ENCODE measurements at places on chromosomes 2 and 18.
A peak's percentile ranks its signal among the peaks of the same experiment; 100 is the strongest.

GRCh38 chr2:218010984-218011652 lies 8.3 kb upstream of the TNS1 start:
- no peak for DNase-seq

GRCh38 chr18:49021433-49022129 lies 70.8 kb upstream of the SMAD7 start:
- DNase-seq: peak; percentile 97

DNA sequence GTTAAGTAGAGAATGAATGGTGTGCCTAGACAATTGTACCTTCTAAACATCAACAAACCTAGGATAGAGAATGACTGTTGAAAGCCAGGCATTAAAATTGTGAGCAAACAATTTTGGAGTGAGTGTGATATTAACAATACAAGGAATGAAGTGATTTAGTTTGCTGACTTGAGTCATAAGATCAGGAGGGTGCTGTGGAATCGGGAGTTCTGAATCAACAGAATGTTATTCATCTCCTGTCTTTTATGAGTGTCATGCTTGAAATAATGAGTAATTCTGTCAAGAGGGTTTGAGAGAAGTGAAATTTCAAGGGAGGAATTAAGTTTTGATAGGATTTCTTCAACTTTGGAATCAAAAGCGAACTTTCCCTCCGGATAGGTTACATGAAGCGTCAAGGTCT lies 214.4 kb upstream of the DSEL start:
- DNase-seq: no peak

- DNase-seq: no peak
These were observed 173.3 kb upstream of the PIEZO2 start for GRCh38 chr18:11322716-11323115.

DNA sequence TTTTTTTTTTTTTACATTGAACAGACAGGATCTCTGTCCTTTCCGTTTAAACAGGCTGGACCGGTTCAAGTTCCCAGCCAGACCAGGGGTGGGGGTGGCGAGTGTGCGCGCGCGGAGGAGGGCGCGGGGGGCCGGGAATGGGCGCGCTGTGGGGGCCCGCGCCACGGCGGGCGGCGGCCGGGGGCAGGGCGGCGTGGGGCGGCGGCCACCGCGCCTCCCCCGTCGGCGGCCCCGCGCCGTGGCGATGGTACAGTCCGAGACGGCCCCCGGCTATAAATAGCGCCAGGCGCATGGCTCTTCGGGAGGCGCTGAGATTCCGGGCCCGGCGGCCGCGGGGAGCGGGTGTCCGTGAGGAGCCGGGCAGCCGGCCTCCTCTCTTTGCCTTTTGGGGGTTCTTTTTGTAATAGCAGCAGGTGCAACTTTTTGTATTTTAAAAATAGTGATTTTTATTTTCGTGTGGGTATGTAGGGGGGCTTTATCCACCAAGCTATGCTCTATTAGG lies 430 bp upstream of the CELF4 start:
- peak; percentile 61 for DNase-seq

DNA sequence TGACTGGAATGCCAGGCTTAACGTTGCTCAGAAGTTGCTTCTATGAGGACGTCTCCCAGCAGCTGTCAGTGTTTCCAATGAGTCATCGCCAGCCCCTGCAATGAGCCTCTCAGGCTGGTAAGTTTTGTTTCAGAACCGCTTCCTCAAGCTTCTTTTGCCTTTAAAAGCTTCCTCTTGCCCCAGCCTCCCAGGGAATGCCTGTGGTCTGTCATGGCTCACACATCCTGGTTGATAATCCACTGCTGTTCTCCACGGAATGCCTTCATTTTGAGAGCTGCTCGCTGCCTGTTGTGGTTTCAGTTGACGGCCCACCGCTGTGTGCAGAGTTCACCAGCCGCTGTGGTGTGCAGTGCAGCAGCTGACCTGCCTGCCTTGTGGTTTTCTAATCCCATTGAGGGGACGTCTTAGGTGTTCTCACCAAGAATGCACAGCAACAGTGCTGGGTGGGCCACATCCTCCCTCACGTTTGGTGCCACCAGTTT lies 96.4 kb downstream of the RTP5 start:
- DNase-seq: peak; percentile 88

DNA sequence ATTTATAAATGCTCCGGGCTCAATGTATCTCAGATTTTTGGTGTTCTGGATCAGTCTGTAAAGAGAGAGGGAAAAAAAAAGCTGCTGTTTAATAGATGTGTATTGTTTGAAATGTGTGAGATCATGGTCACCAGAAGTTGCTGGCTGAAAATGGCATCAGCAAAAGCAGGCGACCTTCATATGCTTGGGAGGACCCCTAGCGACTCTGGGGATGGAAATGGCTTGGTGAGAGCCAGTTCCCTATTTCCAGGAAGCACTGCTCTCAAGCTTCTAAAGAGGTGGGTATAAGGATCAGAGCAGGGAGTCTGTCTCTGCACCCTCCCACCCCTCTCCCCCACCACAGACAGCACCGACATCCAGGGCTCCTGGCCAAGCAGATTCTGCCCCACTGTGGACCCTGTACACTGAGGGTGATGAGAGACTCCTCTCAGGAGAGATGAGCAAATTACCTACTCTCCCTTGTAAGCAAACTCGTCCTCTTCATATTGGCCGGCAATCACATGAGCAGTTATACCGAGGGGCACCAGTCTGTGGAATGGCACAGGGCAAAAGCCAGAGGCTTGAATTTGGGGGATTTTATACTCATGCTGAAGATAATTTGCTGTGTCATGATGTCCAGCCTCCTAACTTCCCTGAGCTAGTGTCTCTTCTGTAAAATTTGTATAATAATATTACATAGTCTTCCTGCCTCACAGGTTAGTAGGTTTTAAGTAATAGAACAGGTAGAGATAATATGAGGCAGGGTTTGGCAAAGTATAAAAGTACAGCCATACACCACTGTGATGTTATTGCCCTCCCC lies 29.6 kb downstream of the LHCGR start:
- DNase-seq: no peak

- no peak for DNase-seq
These were observed 925.6 kb upstream of the CELF4 start for GRCh38 chr18:38491195-38491594.

DNA sequence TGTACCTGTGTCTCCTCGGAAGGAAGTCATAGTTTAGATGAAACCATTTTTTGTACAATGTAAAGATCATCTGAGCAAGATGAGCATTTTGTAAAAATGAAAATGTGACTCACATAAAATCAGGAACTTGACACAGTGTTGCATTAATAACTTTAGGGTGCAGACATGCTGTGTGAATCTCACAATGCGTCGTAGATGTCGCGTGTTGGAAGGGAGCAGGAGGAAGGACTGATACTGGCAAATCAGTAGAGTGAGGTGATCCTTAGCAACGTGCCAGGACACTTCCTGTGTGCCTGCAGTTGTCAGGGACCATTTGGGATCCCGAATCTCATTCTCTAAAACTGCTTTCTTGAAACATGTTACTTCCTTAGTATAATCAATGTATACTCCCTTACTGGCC lies 103.1 kb downstream of the SH3BP4 start:
- DNase-seq: no peak

GRCh38 chr18:37769826-37770225 lies 204.2 kb upstream of the CELF4 start:
- DNase-seq: no peak

DNA sequence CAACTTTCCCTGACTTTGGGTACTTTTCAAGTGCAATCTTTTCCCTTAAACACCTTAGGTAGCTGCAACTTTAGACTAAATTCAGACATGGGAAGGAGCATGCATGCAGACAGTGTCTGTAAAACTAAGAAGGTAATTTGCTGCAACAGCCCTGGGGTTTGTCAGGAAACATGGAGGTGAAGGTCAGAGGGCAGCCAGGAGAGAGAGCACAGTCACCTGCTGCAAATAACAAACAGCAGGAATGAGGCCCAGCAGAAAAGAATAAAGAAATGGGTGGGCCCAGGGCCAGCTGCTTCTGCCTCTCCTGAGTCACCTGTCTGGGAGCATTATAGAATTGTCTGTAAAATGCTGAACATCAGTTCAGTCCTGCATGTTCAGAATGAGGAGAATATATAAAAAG lies 35.2 kb downstream of the MTHFD2 start:
- no peak for DNase-seq

- no peak for DNase-seq
These were observed 493 bp upstream of the BBS5 start for GRCh38 chr2:169478745-169479256.

DNA sequence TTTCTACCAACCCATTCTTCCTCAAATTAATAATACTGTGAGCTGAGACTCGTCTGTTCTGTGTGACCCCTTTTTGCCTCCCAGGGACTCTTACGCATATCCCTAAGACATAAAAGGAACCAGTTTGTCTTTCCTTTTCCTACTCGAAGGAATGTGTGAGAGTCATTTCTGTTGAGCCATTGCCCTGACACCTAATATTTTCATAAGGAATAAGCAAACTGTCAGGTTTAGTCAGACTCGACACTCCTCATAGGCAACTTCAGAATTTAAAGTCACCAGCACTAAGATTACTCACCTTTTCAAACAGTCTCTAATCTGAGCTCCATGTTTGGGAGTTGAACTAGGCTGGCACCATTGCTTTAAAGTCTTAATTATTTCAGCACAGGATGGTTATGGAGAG lies 305.5 kb downstream of the IKZF2 start:
- DNase-seq: no peak

DNA sequence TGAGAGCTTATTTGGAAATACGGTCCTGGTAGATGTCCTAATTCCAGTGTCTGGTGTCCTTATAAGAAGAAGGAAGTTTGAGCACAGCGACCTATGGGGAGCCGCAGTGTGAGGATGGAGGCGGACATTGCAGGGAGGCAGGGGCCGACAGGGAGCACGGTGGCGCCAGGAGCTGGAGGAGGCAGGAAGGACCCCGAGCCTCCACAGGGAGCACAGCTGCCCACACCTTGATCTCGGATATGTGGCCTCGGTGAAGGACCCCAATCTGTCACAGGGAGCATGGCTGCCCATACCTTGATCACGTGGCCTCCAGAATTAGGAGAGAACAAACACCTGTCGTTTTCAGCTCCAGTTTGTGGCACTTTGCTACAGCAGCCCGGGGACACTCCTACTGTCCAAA lies 461.6 kb upstream of the SALL3 start:
- DNase-seq: no peak

GRCh38 chr18:52403291-52404021 lies 63.5 kb downstream of the DCC start:
- DNase-seq: no peak

- no peak for DNase-seq
These were observed 222.8 kb upstream of the PIEZO2 start for GRCh38 chr18:11372163-11372562.

DNA sequence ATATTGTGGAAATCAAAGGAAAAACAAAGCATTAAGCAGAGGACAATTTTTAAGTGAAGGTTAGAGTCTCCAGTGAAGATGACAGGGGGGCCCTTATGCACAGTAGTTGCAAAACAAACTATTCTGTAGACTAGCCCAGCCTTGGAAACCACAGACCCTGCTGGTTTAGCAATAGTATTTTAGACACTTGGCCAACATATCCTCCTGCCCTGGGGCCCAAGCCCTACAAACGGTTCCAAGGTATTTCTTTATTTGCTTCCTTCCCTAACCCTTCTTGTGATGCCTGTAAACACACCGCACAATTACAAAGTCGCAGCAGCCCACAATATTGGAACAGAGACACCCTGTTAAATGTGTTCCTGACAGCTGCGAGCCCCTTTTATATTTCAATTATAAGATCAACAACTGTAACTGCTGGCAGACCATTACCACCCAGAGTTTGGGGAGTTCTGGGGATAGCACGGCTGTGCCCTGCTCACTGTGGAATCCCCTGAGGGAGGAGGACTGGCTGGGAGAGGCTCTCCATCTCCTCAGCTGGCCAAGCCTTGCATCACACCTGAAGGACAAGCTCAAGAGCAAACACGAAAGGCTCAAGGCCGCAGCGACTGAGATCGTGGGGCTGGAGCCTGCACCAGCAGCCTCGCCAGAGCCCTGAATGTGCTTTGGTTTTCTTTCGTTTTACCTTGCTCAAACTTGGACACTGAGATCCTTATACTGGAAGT lies 282.2 kb upstream of the ATP5MC3 start:
- no peak for DNase-seq

- no peak for DNase-seq
These were observed 13.5 kb downstream of the IL36B start for GRCh38 chr2:113039158-113039557.

DNA sequence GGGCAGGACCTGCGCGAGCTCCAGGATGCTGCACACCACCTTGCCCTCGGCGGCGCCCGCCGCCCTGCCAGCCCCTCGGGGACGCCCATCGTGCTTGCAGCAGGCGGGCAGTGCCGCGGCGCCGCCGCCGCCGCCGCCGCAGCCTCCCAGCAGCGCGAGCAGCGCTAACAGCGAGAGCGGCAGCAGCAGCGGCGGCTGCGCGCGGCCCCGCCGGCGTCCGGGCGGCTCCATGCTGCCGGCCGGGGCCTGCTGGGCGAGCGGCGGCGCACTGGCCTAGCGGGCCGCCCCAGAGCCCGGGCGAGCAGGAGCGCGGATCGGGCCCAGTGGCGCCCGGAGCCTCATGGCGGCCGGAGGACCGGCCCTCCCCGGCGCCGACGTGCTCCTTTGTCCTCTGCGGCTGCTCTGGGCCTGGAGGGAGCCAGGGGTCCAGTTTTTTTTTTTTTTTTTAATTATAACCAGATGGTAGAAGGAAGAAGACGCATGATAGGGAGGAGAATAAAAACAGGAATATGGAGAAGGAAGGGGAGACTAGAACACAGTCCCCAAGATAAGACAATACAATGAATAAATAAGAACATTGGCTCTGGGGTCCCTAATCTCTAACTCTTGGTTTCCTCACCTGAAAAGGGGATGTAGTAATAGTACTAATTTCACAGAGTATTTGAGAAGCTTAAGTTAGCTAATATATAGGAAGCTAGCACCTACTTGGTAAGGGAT lies 17.1 kb upstream of the ANKRD62 start:
- DNase-seq: peak; percentile 32

GRCh38 chr2:129923265-129924091 lies 56.0 kb upstream of the RAB6C start:
- DNase-seq: peak; percentile 46

- DNase-seq: no peak
These were observed 42.2 kb downstream of the ABCG8 start for GRCh38 chr2:43880952-43881351.

- DNase-seq: no peak
These were observed 64.4 kb downstream of the AOX1 start for GRCh38 chr2:200650195-200650594.
